ENCODE measurements at places on chromosomes 7 and 10.

DNA sequence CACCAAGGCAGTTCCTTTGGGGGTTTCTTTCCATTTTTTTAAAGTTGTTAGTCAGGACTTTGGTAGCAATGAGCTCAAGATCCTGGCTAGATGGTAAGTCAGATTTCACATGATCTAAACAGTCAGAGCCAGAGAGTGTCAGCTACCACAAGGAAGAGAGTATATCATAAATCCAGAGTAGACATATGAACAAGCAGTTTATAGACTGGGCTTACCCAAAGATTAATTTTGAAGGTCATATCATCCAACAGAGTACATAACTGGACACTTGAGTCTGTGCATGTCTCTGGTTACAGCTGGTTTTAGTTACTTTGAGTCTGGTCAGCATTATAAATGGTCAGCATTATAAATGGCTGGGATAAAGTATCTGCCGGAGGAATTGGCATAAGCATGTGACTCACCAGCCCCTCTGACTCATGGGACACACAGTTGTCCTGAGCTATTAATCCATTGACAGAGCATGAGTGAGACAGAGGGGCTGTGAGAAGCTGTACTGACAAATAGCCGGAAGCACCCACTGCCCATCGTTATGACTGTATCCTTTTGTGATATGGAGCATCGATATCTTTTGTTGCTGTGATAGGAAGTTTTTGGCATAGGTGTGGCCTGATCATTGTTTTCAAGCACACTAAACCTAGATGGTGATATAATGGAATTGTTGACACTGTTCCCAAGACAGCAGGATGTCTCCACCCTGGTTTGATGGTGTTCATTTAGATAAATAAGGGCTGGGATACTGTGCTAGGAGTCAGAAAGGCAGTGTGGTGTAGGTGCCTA is 19.3 kb downstream of the PPP1R3C start:
- DNase-seq, result no peak

GRCh38 chr7:149880638-149881311 is 7.0 kb downstream of the ATP6V0E2 start:
- no peak for DNase-seq

DNA sequence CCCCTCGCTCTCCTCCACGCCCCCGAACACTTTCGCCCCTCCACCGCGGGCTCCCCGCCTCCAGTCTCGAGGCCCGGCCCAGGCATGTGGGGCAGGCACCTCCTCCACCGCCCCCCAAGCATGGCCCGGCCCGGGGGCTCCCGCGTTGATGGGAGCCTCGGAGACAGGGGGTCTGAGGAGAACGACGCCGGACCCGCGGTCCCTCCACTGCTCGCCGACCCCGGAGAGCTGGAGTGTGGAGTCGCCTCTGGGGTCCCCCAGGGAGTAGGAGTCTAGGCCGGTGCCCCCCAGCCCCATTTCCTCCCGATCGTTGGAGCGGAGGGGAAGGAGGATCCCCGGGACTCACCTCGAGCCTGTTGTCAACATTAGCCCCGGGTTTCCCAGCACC is 206 bp downstream of the UPF2 start:
- no peak for DNase-seq

- DNase-seq, result no peak
Measured at GRCh38 chr10:86888585-86889381, 68.6 kb downstream of the MMRN2 start.

DNA sequence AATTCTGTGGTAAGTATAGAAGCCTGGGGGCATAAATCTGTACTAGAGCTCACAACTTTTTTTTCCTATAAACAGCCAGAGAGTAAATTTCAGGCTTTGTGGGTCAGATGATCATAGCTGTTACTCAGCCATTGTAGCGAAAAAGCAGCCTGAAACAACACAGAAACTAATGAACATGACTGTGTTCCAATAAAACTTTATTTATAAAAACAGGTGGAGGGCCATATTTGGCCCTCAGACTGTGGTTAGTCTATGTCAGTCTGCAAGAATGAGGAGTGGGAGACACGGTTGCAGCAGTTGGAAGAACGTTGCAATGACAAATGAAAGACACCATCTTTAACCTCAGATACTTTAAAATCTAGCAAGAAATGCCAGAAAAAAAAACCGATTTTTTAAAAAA is 389.6 kb upstream of the PRKCQ start:
- no peak for DNase-seq

- no peak for DNase-seq
Measured at GRCh38 chr10:68397005-68397404, 10.1 kb downstream of the RUFY2 start.

- DNase-seq, result no peak
Measured at GRCh38 chr10:110016039-110016438, 8.3 kb downstream of the ADD3 start.

DNA sequence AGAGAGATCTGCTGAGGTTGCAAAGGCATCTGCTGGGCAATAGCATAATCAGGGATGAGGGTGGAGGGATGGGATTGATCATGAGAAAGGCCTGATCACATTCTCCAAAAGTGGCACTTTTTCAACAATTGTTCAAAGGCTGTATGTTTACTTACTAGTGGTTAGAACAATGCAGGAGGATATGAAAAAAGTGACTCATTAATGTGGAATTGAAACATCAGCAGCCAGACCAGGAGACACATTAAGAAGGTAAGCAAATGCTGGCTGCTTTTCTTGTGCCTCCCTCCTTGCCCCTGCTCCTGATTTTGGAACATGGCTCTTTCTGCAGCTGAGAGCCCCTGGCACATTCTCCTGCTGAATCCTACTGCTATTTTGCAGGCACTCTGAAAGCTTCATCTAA is 63.5 kb downstream of the FAM204A start:
- DNase-seq, result no peak

DNA sequence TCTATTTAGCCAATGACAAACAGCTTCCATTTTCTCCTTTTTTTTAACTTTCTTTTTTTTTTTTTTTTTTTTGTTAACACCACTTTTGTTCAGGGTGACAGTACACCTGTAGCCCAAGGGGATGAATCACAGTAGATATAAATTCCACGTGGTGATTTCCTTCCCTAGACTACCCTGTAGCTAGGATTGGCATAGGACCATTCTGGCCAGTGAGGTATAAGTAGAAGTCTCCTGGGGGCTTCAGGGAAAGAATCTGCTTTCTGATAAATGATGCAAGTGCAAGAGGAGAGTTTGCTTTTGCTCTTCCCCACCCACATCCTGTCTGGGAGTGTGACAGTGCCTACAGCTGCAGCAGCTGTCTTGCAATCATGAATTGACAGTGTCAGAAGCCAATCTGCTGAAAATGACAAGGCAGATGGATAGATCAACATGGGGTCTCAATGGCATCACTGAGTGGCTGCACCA is 63.2 kb upstream of the TOMM7 start:
- no peak for DNase-seq

DNA sequence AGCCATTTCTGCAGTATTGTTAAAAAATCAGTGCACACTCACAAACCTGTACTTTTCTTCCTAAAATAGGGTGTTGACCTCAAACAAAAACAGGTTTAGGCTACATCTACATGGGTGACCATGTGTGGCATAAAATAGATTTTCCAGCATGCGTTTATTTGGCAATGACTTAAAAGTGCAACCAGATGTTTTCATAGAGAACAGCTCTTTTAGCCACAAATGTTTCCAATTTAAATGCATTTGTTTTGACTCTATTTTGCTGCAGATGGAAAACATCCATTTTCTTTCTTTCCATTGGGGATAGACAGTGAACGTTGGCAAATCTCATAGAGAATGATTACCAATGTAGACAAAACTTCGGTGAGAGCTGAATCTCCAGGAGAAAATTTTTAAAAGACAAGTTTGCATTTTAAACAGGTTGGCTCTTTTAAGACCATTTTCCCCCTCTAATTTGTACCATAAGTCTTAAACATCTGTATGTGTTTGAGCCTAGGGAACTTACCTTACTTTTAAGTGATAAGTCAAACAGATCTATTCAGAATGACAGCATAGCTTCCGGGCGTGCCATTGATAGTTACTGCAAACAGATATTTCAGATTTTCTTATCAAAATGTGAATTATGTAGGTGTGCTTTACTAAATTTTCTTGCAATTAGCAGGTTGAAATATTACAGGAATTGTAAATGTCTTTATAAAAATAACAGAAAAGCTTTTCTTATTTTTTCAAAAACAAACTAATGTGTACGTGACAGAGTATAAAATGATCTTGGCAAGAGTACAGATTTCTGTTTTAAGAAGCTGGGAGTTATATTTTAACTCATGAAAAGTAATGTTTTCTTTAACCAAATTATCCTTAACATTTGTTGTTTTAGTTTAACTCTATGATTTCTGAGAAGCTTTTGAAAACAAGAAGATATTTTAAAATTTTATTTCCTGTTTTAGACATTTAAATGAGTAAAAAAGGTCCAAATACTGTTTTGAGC is 144.9 kb downstream of the HGF start:
- no peak for DNase-seq
